ENCODE measurements at places on chromosomes 5 and 9.

GRCh38 chr5:1762883-1763547 is 36.6 kb downstream of the MRPL36 start:
- no peak for DNase-seq

GRCh38 chr5:34553581-34553980 is 102.5 kb upstream of the RAI14 start:
- no peak for DNase-seq

DNA sequence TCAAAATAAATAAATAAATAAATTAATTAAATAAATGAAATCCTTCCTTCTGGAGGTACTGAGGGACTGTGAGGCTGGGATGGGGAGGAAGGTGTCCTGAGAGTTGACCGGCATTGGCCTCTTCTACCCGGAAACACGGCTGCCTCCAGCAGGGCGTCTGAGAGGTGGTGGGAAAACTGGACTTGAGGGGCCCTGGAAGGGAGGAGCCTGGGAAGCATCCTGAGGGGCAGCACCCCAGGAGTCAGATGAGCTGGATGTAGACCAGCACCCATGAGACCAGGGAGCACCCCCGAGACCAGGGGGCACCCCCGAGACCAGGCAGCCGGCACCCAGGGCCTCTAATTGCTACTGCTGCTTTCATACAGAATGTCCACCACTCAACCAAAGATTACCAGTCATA is 8.8 kb upstream of the NSMF start:
- no peak for DNase-seq

DNA sequence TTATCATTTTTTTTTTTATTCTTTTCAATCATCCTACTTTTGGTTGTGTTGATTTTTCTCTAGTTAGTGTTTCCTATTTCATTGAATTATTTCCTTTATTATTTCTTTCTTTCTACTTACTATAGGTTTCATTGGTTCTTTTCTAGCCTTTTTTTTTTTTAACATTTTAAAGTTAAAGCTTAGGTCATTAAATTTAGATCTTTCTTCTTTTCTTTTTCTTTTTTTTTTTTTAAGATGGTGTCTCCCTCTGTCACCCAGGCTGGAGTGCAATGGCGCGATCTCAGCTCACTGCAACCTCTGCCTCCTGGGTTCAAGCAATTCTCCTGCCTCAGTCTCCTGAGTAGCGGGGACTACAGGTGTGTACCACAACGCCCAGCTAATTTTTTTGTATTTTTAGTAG is 43.0 kb upstream of the PPP2CA start:
- no peak for DNase-seq

GRCh38 chr9:79242489-79242888 is 329.3 kb upstream of the TLE4 start:
- no peak for DNase-seq
